ENCODE measurements at places on chromosomes 4 and X.

GRCh38 chr4:171880136-171880535, 66.9 kb downstream of the GALNTL6 start:
- DNase-seq = no peak

GRCh38 chr4:184420402-184420801, 53.9 kb downstream of the IRF2 start:
- peak; percentile 31 for DNase-seq

DNA sequence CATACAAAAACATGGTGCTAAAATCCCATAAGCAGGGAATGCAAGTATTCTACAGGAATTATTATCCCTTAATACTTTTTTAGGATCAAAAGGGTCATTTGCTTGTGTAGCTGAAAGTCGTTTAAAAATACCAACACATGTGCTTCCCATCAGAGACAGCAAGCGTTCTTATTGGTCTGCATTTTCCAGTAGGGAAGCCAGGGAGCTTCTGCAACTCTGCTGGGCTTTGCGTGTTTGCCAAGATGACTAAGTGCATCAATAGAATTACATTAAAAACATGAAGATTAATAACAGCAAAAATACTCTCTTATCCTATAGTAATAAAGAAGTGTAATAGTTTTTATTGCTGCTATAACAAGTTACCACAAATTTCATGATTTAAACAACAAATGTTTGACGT, 111.2 kb downstream of the QDPR start:
- DNase-seq = no peak

DNA sequence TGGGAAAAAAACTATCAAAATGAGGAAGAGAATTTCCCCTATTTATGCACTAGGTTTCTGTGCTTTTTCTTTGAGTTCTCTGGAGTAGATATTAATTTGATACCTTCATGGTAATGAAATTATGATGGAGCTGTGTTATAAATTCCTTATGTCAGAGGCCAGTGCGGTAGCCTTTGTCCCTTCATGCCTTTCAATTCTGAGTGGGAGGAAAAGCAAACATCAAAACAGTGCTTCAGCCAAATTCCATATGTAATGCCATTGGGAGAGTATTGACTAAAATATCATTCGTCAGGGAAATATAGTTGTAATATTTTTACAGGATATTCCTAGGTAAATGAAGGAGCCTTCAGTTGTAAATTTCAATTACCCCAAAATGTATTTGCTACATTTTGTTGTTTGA, 17.5 kb upstream of the RGN start:
- DNase-seq = no peak

DNA sequence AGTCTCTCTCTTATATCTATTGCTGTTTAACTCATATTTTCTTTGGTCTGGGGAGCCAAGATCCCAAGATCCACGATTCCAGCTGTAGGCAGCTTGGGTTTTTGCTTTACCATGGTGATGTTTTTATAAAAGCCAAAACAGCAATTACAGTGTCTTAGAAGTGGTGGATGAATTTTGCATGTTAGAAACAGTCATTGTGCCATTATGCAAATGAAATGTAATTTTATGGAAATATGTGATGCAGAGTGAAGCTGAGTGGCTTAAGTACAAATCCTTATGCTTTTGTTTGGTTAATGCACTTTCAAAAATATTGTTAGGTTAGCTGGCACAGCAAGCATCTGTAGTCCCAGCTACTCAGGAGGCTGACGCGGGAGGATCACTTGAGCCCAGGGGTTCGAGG, 32.8 kb upstream of the PTTG2 start:
- DNase-seq = no peak

DNA sequence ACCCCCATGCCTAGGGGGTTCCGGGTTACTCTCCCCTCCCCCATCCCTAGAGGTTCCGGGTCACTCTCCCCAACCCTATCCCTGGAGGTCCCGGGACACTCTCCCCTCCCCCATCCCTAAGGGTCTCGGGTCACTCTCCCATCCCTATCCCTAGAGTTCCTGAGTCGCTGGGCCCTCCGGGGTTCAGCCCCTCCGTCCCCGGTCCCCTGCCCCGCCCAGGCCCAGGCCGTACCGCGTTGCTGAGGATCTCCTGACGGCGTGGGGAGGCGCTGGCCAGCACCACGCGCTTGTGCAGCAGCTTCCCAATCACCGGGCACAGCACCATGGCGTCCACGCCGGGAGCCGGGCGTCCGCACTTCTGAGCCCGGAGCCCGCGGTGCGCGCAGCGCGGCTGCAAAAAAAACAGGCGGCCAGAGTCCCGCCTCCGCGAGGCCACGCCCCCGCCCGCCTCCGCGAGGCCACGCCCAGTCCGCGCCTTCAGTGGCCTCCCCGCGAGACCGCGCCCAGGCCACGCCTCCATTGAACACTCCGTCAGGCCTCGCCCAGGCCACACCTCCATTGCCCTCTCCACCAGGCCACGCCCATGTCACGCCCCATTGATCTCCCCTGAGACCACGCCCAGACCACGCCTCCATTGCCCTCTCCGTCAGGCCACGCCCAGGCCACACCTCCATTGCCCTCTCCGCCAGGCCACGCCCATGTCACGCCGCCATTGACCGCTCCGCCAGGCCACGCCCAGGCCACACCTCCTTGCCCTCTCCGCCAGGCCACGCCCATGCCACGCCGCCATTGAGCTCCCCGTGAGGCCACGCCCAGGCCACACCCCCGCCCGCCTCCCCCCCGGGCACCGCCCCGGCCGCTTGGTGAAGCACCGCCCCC, at the start of gene ASMTL:
Gene ASMTL (minus strand): TSS at position 394 of the 879 bp plus-strand sequence. CDS start 69 bp downstream, at position 325.
- DNase-seq = peak; percentile 98

- no peak for DNase-seq
These were observed 9.6 kb downstream of the ARSJ start for GRCh38 chr4:113969709-113970334.

GRCh38 chr4:76773766-76774165, 124.2 kb downstream of the SOWAHB start:
- no peak for DNase-seq

DNA sequence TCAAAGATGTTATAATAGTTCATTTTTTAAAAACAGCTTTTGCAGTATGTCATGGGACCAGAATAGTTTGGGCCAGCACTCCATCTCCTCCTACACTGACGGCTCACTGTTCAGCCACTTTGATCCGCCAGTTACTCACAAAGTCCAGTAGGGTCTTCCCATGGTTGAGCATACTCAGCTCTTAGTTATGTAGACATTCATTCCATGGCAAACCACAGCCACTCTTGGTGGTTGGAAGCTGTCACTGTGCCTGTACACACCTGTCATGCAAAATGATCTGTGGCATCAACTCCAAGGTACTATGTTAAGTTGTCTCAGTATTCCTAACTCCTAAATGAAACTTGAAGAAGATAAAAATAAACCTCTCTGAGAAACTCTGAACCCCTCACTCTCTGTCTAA, 127.2 kb downstream of the NR3C2 start:
- DNase-seq = no peak

DNA sequence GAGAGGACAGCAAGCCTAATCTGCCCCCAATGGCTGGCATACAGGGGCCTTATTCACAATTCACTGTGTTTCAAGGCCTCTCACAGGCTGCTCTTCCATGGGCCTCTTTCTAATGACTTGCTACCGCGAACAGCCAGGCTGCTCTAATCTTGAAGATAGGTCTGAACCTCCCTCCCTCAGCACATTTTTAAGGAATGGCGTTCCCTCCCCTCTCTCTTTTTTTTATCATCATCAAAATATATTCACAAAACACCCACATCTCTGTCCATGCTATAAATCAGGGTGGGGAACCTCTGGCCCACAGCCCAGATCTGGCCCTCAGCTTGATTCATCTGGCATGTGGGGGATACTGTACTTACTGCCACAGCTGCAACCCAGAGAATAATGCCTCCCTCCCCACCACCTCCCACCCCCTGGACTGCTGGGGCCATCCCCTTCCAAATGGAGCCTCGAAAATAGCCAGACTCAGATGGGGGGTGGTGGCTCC, 76.2 kb upstream of the PLAC1 start:
- no peak for DNase-seq

DNA sequence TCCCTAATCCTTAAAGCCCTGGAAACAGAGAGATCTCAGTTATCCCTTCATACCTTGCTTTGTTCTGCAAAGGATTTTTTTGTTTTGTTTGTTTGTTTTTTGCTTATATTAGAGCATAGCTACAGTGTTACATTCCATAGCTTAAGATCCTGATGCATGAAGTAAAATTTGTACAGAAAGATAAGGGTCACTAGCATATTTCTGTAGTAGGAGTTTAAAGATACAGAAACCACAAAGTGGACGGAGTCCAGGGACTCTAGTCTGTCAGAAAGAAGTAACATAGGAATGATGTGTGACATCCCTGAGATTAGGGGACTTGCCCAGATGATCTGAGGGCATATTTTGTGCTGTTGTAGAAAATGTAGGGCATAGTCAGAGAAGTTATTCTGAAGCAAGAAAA, 151.9 kb upstream of the PLAC1 start:
- DNase-seq = no peak

- DNase-seq = no peak
These were observed 63.2 kb downstream of the JAKMIP1 start for GRCh38 chr4:6137027-6137746.

DNA sequence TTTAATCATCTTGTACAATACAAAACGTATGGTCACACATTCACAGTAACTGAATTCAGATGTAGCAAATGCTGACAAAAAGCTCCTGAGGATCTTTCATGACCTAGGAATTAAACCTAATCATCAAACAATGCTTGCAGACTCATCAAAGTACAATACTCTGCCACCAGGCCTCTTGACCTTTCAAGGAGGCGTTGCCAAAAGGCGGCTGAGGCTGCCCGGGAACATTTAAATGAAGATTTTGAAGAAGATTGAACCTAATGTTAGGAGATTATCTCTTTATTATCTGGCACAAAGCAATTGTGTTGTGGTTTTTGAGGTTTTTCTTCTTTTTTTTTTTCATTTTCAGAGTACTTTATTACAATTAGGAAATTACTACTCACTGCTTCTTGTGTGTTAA, 340.5 kb downstream of the GALNTL6 start:
- no peak for DNase-seq

DNA sequence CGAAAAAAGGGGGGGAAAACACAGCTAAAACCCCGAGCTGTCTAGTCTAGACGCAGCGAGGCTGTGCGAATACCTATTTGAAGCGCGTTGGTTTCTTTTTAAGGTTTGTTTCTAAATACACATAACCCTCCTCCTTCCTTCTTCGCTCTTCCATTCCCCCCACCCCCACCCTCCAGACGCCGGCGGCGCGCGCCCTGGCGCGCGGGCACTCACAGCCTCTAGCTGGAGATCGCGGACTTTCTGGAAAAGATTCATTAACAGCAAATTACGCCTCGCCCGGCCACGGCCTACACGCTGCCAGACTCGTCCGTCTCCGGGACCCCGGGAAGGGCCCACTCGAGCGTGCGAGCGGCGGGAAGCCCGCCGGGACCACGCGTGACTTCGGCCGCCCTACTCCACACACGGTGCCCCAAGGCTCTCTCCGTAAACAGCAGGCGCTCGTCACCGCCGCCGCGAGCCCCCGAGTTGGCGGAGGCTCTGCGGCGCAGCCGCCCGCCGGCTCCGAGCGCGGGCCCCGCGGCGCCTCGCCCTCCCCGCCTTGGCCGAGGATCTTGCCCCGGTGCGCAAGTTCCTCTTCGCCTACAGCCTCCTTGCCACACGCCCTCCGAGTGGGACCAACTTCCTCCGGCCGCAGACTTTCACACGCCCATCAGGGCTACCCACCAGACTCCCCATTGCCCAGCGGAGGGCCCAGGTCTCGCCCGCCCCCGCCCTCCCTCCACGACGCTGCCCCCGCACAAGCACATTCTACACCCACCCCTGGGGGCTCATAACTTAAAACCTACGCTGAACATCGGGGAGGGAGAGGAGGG, 2.0 kb downstream of the BCOR start:
- DNase-seq = peak; percentile 34

GRCh38 chrX:45740291-45740690, 539.6 kb upstream of the DIPK2B start:
- no peak for DNase-seq

- DNase-seq = no peak
These were observed 3.7 kb downstream of the CTAG2 start for GRCh38 chrX:154649503-154650220.

DNA sequence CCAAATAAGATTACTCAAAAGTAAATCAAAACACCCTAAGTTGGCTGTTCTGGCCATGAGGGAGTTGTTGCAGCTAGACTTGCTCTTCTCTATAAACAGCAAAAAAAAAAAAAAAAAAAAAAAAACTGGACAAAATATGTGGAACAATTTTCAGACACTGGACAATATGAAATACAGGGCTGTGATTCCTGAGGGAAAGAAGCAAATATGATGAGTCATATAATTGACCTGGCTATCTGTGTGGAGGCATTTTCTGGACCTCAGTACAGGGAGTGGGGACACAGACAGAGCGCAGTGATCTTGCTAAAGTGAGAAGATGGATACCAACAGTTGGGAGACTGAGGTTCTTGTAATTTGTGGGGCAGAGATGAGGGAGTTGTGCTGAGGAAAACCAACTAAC, 192.0 kb upstream of the HAND2 start:
- DNase-seq = no peak

DNA sequence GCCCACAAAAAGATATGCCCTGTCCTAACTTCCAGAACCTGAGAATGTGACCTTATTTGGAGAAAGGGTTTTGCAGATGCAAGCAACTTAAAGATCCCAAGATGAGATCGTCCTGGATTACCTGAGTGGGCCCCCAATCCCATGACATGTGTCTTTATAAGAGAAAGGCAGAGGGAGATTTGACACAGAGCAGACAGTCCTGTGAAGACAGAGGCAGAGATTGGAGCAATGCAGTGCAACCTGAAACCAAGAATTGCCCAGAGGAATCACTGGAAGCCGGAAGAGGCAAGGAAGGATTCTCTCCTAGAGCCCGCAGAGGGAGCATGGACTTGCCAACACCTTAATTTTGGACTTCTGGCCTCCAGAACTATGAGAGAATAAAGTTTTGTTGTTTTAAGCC, 171.5 kb downstream of the SMIM20 start:
- no peak for DNase-seq

DNA sequence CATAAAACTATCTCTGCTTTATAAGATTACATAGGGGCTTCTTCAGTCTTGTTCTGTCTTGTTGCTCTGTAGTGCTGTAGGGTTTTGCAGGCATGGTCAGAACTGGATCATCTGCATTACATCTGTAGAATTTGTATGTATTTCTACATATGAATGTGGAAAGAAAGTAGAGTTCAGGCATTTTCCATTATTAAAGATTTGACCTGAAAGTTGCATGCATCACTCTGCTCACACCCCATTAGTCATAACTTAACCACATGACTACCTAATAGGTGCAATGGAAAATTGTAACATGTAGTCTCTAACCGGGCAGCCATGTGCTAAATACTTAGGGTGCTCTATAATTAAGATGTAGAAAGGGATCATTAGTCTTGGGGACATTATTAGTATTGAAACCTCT, 45.7 kb upstream of the AGA start:
- no peak for DNase-seq

DNA sequence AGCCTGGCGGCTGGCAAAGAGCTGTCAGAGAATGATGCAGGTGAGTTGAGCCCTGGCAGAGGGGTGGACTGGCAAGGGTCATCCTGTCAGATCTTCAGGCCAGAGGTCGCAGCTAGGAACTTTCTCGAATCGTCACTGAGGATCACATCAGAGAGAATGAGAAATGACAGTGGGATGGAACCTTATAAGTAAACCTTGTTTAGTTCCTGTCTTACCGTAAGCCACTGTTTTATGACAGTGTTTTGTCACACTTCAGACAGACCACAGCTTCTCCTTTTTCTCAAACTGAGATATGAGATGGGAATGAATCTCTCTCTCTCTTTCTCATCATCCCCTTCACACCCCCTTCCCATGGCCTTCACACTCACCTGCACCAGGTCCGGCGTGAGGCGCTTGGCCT, 9.3 kb downstream of the DIPK2B start:
- DNase-seq = no peak

Data from CD4-positive, alpha-beta T cell treated with Interleukin-15 for 4 hours (primary cell).